Stimulated activated CD4-positive, alpha-beta T cell treated with anti-CD3 and anti-CD28 coated beads, Interleukin-1b, Interleukin-23, amount 100 ng/mL, for 4 hours (primary cell): ENCODE measurements at places on chromosomes 7 and 10.

DNA sequence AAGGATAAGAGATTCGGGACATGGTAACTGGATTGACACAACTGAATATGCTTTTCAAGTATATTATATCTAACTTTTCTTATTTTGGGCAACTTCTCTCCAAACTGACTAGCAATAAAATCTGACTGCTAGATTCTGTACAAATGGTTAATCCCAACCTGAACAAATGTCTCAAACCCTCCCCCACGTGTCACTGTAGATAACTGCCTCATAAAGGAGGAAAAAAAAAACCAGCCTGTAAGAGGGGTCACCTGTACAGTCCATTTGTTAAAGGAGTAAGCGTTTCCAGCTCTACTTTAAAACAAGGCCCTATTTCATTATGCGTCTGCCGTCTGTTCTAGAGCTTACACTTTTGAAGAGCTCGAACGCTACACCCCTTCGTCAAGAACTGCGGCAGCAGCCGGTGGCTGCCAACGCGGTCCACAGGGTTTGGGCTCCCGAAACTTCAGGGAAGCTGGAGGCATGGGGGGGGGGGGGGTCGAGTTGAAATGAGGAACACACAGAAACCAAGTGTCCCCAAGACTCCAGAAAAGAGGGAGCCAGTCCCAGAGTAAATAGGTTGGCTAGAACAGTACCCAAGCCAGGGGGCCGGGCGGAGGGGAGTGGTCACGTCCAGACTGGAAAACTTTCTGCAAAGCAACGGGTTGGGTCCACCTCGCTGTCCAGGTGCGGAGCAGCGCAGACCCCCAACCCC, 492 bp downstream of the COG5 start:
- DNase-seq = no peak

GRCh38 chr10:124248056-124249045, 155.0 kb upstream of the CHST15 start:
- no peak for DNase-seq

GRCh38 chr10:71427246-71427645, 30.5 kb downstream of the CDH23 start:
- no peak for DNase-seq

- no peak for DNase-seq
Observed at GRCh38 chr7:20980232-20980631, 193.5 kb upstream of the SP8 start.

GRCh38 chr7:244974-245373, 45.0 kb upstream of the FOXL3 start:
- DNase-seq = no peak

GRCh38 chr10:34341473-34341872, 473.6 kb downstream of the PARD3 start:
- DNase-seq = no peak

DNA sequence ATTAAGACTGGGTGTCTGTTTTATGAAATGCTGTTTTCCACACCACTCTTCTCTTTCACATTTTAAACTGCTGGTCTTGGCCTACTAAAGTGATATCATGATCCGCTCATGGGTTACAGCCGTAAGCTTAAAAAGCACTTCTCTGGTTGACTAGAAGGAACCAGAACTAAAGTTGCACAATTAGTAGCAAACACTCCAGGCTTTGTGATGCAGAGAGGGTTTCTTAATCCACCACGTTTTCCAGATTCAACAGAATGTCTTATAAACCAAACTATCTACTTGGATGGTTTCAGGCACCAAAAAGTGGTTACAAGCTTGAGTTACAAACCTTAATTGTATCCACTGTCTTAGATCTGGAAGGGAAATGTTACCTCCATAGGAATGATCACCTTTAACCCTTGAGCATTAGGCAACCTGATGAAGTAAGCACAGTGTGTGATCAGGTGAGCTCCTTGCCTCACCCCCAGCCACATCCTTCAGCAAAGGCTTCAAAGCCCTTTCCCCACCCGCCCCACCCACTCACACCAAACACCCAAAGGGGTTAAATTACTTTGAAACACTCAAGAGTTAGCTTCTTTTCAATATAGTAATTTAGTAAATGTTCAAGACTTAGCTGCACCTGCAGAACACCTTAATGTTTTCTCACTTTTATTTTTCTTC, 3.5 kb downstream of the ELMO1 start:
- no peak for DNase-seq

DNA sequence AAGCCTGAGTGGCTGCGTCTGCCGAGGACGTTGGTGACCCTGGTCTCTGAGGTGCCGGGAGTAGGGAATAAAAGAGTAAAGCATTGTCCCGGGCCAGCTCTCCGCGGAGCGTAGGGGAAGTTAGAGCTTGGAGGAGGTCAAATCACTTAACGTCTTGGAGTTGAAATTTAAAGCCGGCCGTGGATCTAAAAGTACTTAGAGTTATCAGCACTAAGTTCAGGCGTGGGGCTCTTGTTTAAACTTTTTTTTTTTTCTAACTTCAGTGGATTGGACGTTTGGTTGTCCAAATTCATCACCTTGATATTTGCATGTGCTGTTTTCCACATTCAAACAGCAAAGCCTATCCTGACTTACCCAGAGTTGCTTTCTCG, 700 bp downstream of the NIPSNAP2 start:
- DNase-seq = no peak

DNA sequence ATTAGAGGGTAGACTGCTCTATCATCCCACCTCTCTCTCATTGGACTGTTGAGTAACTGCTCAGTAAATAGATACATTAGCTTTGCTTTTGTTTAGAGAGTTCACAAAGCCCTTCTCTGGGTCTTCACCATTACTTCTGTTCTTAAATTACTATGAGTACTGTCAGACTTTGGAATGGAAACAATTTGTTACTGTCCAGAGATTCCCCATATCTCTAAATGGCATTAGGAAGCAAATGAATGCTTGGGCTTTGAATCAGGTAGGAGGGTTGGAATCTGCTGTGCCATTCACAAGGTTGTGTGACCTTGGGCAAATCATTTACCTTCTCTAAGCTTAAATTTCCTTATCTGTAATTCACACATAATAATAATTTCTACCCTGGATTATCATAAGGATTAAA, 541.0 kb upstream of the FZD8 start:
- DNase-seq = no peak

GRCh38 chr7:151091988-151092387, 5.7 kb downstream of the AGAP3 start:
- DNase-seq = no peak

DNA sequence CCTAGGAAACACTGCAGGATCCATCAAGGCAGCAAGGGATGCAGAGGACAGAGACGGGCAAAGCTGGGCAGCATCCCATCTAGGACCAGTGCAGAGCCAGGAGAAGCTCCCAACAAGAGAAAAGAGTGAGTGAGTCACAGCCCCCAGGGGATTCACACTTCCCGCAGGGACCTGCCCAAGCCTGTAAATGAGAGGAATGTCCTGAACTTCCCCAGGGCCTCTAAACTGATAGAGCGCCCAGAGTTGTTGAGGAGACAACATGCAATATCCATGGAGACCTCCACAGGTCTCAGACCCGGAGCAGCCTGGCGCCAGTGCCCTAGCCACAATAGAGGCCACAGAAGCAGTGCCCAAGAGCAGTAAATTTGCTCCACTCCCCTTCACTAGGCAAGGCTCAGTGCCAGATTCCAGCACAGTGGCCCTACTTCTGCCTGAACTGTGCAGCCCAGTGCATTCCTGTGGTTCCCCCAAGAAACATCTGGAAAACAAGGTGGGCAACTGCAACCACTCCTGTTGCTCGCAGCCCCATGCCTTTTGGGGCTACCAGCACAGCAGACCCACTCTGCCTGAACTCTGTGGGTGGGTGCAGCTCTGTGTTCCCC, 567.5 kb downstream of the POM121L12 start:
- no peak for DNase-seq

DNA sequence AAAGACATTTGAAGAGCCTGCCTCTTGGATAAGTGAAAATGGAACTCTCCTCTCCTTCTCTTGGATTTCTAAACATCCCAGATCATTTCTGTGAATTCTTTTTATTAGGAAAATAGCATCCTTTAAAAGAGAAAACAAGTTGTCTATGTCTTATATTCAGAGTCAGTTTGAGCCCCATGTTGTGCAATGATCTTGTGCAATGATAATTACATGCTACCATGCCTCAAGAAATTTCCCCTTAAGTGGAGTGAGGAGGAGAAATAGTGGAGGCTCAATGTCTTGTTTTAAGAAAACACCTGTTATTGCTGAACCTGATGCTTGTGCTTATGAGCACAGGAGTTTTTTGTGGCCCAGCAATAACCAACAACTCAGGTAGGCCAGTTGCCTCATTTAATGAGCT, 103.6 kb downstream of the NPSR1 start:
- no peak for DNase-seq
